ENCODE measurements at places on chromosomes 6 and 20.
A peak's percentile ranks its signal among the peaks of the same experiment; 100 is the strongest.

DNA sequence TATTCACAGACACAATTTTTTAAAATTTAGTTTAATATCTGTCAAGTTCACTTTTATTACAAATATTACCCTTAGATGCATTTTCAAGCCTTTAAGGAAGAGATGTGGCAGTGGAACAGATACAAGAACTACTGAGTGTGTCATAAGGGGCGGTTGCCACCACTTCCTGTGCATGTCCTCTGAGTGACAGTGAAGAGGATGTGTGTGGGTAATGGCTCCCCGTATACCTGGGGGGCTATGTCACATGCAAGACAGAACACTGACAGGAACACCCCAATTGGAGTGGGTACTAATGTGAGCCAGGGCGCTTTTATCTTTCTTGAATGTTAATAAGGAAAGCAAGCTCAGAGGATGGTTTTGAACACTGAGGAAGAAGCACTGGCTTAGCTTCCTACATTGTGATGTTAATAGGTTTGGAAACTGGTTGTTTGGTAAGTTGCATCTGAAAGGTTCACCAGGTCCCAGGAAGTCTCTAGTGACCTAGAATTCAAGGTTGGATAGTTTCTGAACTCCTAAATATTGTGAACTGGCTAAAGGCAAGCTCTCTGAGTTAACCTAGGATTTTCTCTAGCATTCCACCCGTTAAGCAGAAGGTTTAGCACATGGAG is 83.4 kb upstream of the ASF1A start:
- DNase-seq, result no peak

DNA sequence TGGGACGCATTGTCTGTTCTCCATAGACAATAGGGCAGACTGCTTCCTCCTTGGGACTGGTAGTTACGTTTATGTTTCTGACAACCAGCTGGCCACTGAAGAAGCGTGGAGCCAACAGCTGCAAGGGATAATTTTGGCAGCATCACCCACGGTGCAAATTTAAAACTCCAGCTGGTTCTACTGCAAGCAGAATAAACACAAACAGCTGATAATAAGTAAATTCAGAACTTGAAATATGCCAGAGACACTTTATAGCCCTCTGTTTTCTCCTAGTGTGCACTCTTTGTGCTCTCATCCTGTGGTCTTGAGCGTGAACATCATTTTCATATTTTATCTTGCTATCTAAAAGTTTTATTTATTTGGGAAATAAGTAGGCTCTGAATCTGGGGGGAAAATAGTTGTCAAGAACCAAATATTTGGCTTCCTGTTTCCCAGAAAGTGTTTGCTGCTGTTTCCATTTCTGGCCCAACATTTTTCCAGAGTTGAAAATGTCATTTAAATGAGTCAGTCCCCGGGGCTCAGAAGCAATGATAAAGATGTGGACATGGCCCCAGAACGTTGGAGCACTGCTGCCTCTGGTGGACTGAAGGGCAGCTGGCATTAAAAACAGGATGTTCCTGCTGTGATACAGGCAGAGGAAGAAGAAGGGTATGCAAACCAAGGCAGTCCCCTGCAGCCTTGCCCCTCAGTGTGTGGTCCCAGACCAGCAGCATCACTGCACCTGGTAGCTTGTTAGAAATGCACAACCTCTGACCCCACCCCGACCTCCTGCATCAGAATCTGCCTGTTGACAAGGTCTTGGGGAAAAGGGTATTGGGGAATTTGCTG is 12.5 kb upstream of the THBD start:
- DNase-seq, result peak; percentile 51

- DNase-seq, result peak; percentile 62
These were observed 59.1 kb upstream of the NT5E start for GRCh38 chr6:85390775-85391174.

- DNase-seq, result no peak
These were observed 23.7 kb upstream of the PPP1R14C start for GRCh38 chr6:150119173-150119572.

DNA sequence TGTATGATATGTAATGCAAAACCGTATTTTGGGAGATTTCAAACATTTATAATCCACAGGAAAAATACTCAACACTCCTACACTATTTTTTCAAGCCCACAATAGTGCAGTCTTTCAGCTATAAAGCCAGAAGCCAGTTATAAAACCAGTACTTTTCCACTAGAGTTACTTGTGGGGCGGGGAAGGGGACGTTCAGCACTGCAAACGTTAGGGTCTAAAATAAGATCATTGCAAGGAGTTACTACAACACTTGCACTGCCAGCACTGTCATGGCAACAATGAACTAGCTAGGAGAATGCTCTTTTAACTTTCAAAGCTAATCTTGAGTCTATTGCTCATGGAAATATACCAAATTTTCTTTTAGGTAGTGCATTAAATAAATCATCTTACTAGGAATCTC is 14.7 kb downstream of the SESN1 start:
- no peak for DNase-seq

GRCh38 chr6:117947234-117947633 is 40.2 kb downstream of the SLC35F1 start:
- DNase-seq, result no peak

- no peak for DNase-seq
These were observed 53.3 kb downstream of the ATG5 start for GRCh38 chr6:106272287-106272686.

Measured in ACHN (cell line).